ENCODE measurements at places on chromosomes 12 and 14.

DNA sequence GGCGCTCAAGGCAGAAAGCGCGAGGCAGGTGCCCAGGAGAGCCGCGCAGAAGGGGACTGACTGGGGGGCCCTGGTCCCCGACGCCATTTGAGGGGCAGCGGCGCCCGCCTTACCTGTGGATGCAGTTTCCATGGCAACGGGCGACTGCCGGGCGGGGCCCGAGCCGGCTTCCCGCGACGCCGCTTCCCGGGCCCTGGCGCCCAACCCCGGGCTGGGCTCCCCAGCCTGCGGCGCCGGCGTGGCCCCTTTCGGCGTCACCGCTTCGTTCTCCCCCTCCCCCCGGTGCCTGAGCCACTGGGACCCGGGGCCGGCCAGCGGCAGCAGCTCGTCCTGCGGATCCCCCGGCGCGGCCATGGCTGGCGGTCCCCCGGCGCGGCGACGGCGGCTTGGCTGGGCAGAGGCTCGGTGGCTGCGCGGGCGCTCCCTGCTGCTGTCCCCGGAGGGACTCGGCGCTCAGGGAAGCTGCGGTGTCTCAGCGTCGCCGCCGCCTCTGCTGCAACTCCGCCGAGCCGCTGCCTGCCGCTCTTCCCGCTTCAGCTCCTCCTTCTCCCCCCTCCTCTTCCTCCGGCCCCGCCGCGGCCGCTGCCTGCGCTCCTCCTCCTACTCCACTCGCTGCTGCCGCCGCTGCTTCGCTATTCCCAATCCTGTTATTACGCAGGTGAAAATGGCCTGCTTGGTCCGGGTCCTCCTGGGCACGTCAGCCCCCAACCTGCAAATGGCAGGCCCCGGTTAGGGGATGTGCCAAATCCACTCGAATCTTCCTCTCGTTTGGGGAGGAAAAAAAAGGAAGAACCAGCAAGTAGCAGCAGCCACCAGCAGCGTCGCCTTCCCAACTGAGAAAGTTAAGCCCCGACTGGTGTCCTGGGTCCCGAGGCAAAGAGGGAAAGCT, at the start of gene RTN1:
RTN1 (minus strand) TSS at position 500 of the 889 bp plus-strand sequence; CDS start at position 354, 146 bp downstream.
- DNase-seq, result peak; percentile 65

DNA sequence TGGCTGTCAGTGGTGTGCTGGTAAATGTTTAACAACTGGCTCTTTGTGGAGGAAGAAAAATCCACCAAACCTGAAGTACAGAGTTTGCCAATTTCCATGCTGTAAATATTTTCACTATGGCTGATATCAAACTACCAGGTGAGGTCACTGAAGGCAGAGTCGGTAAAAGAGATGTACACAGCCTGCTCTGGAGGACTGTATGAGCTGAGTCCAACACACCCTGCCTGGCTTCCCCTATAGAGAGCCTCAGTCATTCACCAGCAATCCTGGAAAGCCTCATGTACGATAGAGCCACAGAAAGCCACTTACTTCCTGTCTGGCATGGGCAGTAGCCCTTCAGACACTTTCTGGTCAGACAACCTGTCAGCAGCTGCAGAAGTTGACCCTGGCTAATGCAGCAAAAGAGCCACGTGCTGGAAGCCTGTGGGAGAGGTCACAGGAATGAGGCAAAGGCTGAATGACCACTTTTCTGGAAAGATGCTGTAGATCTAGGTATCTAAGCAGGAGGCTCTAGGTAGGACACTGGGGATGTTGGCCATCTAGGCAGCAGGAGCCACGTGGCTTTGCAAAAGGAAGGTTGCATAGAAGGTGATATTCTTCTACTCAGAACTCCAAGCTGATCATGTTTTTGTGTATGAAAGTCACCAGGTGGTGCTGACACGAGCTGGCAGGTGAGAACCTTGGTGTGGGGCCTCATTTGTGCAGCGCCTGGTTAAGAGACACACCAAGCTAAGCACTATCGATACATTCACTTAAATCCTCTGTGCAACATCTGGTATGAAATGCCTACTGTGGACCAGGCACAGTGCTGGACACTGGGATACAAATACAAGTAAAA, 553.9 kb downstream of the VRK1 start:
- DNase-seq, result no peak

DNA sequence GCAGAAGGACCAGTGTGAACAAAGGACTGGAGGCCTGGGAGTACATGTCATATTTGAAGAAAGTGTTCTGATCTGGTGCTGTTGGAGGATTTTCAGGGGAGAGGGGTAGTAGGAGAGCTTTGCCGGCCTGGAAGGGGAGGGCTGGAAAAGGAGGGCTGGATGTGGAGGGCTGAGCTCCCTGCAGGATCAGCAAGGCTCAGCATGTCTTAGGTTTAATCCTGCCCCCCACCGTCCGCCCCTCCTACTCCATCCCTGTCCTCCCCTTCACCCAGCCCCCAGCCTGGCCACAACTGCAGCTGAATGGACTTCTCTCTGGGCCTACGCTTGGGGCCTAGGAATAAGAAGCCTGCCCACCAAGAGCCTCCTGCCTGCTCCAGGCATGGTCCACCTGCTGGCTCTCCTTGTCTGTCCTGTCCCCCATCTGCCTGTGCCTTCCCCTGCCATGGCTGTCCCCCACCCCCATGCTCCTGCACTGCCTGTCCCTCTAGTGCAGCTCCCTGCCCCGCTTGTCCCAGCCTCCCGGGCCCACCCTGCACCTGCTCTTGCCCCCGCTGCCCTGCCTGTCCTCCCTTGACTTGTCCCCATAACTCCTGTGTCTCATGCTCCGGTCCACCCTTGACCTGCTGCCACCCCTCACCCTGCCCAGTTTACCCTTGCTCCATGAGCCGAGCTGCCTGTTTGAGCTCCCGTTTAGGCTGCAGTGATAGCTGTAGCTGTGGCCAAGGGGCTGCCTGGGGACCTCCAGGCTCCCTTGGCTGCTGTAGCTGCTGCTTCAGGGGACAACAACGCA, 9.8 kb upstream of the RARG start:
- DNase-seq, result no peak

DNA sequence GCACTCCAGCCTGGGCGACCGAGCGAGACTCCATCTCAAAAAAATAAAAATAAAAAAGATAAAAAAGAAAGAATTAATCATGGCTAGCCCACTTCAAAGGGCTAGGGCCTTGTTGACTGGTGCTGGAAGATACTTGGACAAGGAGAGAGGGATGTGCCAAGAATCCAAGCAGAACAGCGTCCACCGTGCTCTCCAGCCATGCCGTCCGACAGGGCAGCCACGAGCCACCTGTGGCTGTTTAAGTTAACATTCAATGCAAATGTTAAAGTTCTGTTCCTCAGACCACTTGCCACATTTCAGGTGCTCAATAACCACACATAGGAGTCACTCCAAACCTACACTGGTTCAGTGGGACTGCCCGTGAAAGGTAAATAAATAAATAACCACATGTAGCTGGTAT, 21.4 kb downstream of the SLC6A13 start:
- DNase-seq, result no peak

- DNase-seq, result no peak
These were observed 271.6 kb upstream of the PLEKHG7 start for GRCh38 chr12:92431146-92431545.

DNA sequence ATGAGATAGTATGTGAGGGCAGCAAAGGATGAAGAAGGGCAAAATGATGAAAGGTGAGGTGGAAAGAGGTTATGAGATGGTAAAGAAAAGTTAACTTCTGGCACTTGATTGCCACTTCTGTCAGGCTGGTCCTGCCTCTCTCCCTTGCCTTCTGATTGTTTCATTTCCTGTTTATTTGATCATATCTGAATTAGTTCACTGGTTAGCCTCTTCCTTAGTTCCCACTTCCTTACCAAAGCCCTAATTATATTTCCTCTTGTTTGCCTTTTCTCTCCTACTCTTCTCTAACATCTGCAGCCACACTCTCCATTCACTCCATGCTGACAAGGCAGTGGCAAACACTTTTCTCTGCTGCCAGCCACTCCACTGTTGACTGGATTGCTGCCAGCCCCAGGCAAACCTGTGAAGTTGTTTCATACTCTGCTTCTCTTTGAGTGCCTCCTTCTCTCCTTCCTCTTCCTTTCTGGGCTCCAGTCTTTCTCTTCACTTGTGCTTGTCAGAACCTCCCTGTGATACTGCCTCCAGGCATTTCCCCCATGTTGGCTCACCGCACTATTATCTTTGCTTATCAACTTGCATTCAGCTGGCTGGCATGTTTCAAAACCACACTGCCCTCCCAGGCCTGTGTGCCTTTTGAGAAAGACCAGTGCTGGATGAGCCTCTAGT, 8.1 kb downstream of the PNP start:
- DNase-seq, result no peak

- DNase-seq, result peak; percentile 40
These were observed 37.7 kb downstream of the RASAL1 start for GRCh38 chr12:113097716-113098440.

GRCh38 chr12:98725476-98726247, 80.6 kb downstream of the APAF1 start:
- DNase-seq, result peak; percentile 38

DNA sequence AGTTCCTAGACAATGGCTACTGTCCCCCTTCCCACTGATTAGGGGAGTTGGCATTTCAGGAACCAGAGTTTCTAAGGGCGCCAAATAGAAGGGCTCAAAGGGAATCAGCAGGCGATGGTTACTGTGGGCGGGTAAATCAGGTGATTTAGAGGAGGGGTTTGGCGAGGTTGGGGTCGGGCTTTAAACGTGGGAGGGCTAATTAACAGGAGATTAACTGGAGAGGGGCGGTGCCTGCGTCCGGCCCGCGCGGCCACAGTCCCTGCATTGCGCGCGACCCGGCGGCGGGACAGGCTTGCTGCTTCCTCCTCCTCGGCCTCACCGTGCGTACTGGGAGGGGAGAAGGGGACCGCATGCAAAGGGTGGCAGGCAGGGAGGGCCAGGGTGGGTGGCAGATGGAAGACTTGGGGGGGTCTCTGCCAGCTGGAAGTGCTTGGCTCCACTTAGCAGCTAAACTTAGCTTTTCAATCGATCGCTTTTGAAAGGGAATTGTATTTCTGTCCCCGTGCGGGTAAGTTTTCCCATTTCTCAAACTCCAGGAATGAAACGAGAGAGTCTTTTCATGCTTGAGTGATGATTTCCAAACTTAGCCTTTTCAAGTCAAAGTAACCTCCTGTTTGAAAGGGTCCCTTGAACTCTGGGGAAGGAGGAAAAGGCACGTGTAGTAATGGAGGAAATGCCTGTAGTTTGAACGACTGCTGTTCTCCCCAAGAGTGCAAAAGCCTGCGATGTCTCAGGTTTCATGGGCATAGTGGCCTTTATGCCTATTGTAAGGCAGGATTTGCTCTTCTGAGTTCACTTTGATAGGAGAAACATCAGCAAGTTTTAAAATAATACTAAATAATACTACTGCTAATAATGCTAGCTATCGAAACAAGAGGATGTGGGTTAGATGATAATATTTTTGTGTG, at the start of gene MGST1:
MGST1 (plus strand) TSS at position 255 of the 908 bp plus-strand sequence. CDS start 6,608 bp downstream, outside the sequence.
- peak; percentile 89 for DNase-seq

GRCh38 chr14:59060841-59061240, 127.6 kb upstream of the DAAM1 start:
- DNase-seq, result no peak

- DNase-seq, result no peak
These were observed 252.8 kb downstream of the AEBP2 start for GRCh38 chr12:19692091-19692490.

DNA sequence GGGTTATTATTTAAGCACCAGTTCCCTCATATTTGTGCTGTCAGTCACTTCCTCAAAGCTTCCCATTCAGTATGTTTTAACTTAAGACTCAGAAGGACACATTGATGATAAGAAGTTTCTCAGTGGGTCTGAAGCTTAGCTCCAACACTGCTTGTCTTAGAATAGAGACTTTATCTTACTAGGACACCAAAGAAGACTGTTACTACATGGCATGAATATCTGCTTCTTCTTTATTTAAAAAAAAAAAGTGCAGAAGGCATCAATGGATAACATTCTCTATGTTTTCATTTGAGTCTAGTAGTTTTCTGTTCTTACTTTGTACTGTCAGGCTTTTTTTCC, 404.2 kb downstream of the DAD1 start:
- no peak for DNase-seq

- no peak for DNase-seq
These were observed 3.6 kb downstream of the ZNF839 start for GRCh38 chr14:102323102-102323501.

GRCh38 chr12:12017135-12017581, 53.6 kb upstream of the BCL2L14 start:
- DNase-seq, result no peak

- DNase-seq, result no peak
These were observed 145.3 kb upstream of the GRIN2B start for GRCh38 chr12:14126692-14127091.

DNA sequence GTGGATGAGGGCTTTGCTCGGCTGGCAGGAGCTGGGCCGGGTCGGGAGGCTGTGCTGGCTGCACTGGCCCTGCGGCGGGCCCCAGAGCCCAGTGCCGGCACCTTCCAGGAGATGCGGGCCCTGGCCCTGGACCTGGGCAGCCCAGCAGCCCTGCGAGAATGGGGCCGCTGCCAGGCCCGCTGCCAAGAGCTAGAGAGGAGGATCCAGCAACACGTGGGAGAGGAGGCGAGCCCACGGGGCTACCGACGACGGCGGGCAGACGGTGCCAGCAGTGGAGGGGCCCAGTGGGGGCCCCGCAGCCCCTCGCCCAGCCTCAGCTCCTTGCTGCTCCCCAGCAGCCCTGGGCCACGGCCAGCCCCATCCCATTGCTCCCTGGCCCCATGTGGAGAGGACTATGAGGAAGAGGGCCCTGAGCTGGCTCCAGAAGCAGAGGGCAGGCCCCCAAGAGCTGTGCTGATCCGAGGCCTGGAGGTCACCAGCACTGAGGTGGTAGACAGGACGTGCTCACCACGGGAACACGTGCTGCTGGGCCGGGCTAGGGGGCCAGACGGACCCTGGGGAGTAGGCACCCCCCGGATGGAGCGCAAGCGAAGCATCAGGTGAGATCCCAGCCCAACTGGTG, 11.5 kb downstream of the ARHGEF40 start:
- no peak for DNase-seq

GRCh38 chr12:57173089-57173488, 25.7 kb upstream of the LRP1-AS start:
- DNase-seq, result no peak

DNA sequence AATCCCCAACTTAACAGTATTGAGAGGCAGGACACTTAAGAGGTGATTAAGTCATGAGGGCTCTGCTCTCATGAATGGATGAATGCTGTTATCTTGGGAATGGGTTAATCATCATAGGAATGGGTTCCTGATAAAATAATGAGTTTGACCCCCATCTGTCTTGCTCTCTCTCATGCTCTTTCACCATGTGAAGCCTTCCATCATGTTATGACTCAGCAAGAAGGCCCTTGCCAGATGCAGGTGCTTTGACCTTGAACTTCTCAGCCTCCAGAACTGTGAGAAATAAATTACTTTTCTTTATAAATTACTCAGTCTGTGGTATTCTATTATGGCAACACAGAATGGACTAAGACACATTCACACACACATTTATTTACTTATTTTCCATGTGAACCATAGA, 89.0 kb upstream of the PPM1H start:
- no peak for DNase-seq

DNA sequence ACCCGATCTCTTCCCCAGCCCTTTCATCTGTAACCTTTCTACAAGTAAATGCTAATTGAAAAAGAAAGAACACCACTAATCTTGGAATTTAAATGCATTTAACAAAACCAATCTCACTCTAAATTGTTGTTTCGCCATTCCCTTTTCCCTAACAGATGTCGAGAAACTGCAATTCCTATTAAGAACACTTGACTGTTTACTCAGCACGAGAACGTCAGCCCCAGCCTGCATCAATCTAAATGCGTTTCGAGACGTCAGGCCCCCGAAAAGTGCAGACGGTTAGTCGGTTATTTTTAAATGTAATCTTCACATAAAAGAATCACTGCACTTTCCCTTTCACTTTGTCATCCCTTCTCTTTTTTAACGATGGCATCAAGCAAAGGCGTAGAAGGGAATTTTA, 837.6 kb downstream of the VRK1 start:
- no peak for DNase-seq
